Daoy (cell line): ENCODE measurements at places on chromosomes 7 and 10. TPM values are rescaled to one million over a fixed set of nuclear protein-coding genes. Genes with fewer than 3 reads are reported as not detected.

The TMUB1 gene
- total RNA-seq = 51.2 and 61.3 TPM in 2 replicates

The IQUB gene
- 0.74 and 1.0 TPM in 2 replicates for total RNA-seq

The PNLIPRP3 gene
- 0.17 TPM in 1 of 2 replicates, not detected in the other for total RNA-seq

The FAM25G gene
- not detected in 2 replicates for total RNA-seq

The NXPH1 gene
- total RNA-seq = not detected in 2 replicates

The SCD gene
- 45.2 and 46.5 TPM in 2 replicates for total RNA-seq

GRCh38 chr7:72446591-72447462, 34.7 kb upstream of the CALN1 start:
- DNase-seq = no peak

- no peak for DNase-seq
Measured at GRCh38 chr10:84407388-84408049, 79.1 kb downstream of the CCSER2 start.

DNA sequence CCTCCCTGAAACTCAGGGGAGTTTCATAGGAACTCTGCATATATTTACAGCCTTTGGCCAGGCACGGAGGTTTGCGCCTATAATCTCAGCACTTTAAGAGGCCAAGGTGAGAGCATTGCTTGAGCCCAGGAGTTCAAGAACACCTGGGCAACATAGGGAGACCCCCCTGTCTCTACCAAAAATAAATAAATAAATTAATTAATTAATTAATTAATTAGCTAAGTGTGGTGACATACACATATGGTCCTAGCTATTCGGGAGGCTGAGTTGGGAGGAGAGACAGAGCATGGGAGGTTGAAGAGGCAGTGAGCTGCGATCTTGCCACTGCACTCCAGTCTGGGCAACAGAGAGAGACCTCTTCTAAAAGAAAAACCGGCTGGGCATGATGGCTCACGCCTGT, 9.4 kb upstream of the LEP start:
- DNase-seq = no peak

DNA sequence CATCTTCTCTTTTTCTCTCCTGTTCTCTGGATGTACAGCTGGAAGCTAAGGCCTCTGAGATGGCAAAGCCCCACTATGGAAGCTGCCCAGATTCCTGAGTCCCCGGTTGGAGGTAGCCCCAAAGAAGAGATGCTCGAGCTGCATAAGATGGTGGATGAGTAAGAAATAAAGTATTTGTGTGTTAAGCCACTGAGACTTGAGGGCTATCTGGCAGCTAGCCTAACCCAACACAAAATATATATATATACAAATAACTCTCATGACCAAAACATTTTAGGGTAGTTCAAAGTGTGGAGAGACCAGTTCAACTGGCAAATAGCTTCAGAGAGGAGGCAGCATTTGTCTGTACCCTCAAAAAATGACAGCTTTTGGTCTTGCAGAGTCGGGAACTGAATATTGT, 72.4 kb upstream of the PDE1C start:
- peak; percentile 62 for DNase-seq

DNA sequence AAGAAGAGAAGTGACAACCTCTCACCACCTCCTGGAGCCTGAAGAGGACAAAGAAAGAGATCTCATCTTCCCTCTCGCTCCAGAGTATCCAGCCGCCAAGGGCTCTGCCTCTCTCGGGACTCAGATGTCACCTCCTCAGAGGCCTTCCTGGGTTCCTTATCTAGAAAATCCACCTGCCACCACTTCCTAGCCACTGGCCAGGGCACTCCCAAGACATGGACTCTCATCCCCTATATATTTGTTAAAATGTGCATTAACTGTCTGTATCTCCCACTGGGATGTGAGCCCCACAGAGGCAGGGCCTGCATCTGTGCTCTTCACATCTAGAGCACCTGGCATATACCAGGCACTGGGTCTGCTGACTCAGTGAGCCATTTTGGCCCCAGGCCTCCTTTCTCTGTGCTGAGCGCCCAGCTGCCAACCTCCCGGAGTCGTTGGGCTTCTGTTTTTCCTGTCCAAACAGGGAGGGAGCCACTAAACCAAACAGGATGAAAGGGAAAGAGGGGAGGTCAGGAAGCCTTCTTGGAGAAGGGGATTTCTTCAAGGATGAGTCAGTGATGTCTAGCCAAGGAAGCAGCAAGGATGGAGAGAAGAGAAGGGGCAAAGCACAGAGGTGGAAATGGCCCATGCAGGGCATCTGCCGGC, 58.9 kb downstream of the KCNMA1 start:
- DNase-seq = peak; percentile 80

GRCh38 chr7:94618126-94618525, 37.8 kb downstream of the SGCE start:
- DNase-seq = no peak

- DNase-seq = no peak
Measured at GRCh38 chr7:82331234-82331633, 112.3 kb downstream of the CACNA2D1 start.

DNA sequence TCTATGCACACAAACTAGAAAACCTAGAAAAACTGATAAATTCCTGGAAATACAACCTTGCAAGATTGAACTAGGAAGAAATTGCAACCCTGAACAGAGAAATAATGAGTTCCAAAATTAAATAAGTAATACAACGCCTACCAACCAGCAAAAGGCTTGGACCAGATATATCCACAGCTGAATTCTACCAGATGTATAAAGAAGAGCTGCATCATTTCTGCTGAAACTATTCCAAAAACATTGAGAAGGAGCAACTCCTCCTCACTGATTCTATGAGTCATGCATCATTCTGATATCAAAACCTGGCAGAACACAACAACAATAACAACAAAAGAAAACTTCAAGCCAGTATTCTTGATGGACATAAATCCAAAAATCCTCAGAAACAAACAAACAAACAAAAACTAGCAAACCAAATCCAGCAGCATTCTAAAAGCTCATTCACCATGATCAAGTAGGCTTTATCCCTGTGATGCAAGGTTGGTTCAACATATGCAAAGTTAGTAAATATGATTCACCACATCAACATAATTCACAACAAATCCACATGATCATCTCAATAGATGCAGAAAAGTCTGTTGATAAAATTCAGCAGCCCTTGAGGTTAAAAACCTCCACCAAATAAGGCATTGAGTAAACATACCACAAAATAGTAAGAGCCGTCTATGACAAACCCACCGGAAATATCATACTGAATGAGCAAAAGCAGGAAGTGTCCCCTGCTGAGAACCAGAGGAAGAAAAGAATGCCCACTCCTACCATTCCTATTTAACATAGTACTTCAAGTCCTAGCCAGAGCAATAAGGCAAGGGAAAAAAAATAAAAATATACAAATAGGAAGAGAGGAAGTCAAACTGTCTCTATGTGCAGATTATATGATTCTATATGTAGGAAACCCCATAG, 98.2 kb downstream of the PCDH15 start:
- no peak for DNase-seq

DNA sequence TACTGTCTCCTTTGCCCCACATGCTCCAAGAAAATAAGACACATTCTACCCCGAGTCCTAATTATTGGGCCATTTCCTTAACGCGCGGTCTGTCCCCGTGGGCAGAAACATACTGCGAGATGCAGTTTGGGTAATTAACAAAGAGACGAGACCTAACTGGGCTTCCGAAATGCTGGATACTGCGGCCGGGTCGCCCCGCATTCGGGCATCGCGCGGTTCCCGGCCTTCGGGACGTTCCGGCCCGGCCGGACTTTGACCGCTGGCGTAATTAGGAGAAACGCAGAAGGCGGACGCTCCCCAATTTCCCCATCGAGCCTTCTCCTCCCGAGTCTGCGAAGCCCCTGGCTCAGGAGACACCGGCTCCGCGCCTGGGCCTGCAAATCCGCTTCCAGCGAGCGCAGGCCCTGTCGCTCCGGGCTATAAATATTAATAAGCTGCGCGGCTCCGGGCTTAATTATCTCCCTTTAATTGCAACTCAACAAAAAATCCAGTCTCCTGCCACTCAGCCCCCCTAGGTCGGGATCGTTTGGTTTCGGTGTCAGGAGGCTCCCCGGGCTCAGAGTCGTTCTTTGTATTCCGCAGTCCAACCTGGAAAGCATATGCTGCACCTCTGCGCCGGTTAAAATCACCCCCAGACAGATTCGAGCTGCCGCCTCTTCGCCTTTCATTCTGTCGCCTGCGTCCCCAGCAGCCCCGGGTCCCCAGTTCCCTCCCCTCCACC, 131.5 kb downstream of the SPAG6 start:
- DNase-seq = no peak

DNA sequence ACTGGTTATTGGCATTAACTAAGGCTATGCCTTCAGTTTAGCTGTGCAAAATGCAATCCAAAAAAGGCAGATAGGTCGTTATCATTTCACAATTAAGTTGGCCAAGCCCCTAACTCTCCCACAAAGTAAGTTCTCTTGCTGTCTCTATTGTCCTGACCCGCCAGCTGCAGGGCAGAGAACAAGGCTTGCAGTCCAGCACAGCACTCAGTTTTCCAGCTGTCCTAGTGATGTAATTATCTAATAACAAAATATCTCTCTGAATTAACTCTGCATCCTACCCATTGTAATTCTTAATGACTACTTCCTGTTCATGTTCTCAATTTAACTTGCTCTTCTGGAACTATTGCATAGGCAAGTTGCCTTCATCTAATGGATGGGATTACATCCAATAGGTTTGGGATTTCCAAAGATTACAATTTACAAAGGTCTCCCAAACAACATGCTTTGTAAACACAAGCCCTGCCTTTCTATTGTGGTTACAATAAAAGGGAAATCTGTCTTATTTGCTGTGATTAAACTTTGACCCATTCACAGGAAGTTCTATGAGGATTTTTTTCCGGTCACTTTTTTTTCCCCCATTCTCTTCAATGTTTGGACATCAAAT, 55.2 kb downstream of the CDK6 start:
- DNase-seq = no peak

DNA sequence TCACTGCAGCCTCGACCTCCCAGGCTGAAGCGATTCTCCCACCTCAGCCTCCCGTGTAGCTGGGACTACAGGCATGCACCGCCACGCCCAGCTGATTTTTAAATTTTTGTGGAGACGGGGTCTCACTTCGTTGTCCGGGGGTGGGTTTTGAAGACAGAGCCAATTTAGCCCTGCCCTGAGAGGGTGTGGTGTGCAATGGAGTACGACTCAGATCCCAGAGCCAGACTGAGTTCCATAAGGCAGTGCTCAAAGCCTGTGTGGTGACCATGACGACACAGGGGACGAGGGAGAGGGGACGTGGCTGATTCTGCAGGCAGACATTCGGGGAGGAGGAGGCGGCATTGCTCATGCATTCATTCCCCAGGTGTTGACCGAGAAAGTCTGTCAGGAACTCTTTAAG, 72.1 kb downstream of the ZMIZ1 start:
- DNase-seq = no peak

DNA sequence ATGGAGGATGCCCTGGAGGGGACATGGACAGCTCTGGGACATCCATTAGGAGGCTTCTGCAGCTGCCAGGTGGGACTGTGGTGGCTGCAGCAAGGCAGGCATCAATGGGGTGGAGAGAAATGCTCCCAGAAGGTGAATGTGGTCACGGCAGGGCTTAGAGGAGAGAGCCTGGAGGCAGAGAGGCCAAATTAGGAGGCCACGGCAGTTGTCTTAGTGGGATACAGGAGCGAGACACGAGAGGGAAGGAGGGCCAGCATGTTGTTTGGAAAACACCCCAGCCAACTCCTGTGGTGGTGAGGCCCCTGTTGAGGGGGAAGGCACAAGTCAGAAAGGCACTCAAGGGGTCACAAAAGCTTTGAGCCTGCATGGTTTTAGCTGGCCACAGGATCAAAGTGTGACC, 14.6 kb upstream of the ECHDC3 start:
- no peak for DNase-seq

GRCh38 chr10:101495324-101495925, 92.6 kb downstream of the POLL start:
- no peak for DNase-seq

GRCh38 chr7:55303220-55303619, 61.9 kb upstream of the LANCL2 start:
- DNase-seq = no peak

GRCh38 chr7:50647286-50647980, 82.2 kb upstream of the DDC start:
- no peak for DNase-seq

- no peak for DNase-seq
Measured at GRCh38 chr10:119988333-119988732, 95.8 kb downstream of the SEC23IP start.
